ENCODE measurements at places on chromosomes 7 and 10.

- no peak for DNase-seq
Measured at GRCh38 chr7:96055717-96056116, 266.2 kb downstream of the SLC25A13 start.

GRCh38 chr10:95525033-95525418 lies 36.1 kb downstream of the SORBS1 start:
- no peak for DNase-seq

DNA sequence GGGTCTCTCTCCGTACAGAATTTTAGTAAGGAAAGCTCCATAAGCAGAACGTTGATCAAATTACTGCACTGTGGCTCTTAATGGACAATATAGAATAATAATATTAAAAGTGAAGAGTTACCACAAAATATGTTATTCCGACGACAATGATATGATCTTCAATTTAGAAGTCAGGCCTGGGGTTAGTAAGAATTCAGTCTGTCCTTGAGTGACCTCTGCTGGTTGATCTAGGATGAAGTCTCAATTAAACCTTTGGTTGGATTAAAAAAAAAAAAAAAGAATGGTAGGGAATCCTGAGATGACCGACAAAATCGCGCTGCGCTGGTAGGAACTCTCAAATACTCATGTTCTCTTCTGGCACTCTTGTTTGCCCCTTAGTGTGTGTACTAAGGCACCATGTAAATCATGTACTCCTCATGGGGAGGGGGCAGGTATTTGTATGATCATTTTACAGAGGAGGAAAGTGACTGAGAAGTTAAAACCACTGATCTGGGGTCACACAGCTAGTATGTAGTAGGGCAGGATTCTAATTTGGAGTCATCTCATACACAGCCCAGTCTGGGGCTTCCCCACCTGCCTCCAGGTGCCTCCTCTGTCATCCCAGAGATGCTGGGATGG lies 161.3 kb upstream of the NPVF start:
- DNase-seq: no peak

GRCh38 chr7:102874166-102874829 lies 38.5 kb upstream of the LRRC17 start:
- no peak for DNase-seq

DNA sequence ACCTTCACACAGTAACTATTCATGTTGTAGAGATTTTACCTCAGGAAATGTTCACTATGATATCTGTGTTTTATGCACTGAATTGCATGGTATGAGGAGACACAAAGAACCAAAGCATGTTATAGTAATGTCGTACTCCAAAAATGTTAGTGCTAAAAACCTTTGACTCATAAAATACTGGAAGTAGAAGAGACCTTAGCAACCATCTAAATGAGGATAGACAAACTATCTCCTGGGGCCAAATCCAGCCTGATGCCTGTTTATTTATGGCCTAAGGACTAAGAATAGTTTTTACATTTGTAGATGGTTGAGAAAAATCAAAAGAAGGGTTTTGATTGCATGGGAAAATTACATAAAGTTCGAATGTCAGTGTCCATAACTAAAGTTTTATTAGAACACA lies 535.1 kb downstream of the INHBA start:
- DNase-seq: no peak

All from right renal pelvis (tissue), 4 donors.